B cell (primary cell): ENCODE measurements at places on chromosomes 11 and 22. TPM values are rescaled to one million over a fixed set of nuclear protein-coding genes. Genes with fewer than 3 reads are reported as not detected.

RGL4 gene
- 0.81 and 1.2 TPM in 2 replicates for total RNA-seq

GGT1 gene
- total RNA-seq = 7.8 and 10.4 TPM in 2 replicates

NXPE2 gene
- not detected in 2 replicates for total RNA-seq

SMTNL1 gene
- total RNA-seq = not detected in 2 replicates

LINC01488 gene
- total RNA-seq = not detected in 2 replicates

PRAME gene
- total RNA-seq = 0.15 TPM in 1 of 2 replicates, not detected in the other

CBL gene
- total RNA-seq = 35.2 and 38.7 TPM in 2 replicates

GAL3ST1 gene
- total RNA-seq = 0.46 TPM in 1 of 2 replicates, not detected in the other

CNGA4 gene
- total RNA-seq = 0.22 and 0.79 TPM in 2 replicates

PATE2 gene
- total RNA-seq = not detected in 2 replicates
